Left lung (tissue), 14 donors: ENCODE measurements at places on chromosomes 12 and 14. TPM values are rescaled to one million over a fixed set of nuclear protein-coding genes. Genes with fewer than 3 reads are reported as not detected.

DNA sequence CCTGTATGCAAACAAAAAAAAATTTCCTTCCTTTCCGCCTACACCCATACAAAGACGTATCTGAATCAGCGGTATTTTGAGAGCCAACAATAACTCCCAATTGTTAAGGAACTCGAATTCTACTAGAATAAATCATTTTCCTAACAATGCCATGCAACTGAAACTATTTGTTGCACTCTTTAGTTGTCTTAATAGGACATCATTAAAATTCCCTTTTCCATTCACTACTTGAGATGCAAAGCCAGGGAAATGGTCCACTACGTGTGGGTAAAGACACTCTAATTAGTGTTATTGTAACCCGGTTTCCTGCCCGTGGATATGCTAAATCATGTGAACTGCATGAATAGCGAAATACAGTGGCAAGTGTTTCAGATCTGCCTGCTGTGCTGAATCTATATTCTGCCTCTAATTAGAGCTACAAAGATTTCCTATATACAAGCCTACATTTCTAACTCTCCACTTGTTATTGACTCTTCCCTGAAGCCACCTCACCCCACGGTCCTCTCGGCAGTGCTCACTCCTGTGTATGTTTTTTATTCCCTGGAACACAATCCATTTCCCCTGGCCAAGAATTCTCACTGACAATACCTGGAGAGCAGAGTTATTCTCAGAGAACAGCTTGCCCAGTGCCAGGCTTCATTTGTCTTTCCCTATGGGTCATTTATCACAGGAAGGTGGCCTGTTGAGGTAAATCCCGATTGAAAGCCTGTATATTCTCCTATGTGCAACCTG lies 168.3 kb downstream of the PAWR start:
- no peak for DNase-seq

GRCh38 chr14:102927346-102927877 lies 4.9 kb downstream of the AMN start:
- peak; percentile 81 for DNase-seq

DNA sequence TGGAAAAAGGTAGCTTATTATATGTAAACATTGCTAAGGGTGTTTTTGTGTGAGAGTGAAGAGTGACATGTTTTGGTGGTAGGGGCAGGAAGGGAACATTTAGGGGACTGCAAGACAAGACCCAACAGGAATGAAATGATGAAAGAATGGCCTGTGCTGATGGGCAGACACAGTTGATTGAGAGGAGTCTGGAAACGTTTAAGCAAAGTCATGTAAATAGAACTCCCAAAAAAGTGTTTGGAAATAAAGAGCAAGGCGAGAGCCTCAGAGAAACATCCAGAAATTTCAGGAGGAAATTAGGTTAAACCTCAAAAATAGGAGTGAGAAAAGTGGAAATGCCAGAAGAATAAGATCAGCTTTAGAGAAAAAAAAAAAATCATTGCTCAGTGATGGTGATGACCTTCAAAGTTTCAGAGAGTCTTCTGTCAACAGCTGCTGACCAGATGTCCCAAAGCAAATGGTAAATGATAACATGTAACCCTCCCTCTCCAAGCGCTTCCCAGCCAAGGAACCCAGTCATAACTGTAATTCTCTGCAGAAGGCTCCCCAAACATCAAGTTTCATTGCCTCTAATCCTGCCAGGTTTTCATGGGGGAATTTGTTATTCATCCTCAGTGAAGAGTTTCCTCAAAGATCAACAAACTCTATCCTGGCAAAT lies 223.2 kb upstream of the FAR2 start:
- DNase-seq: no peak

- DNase-seq: no peak
Observed at GRCh38 chr12:47722136-47722834, 3.0 kb downstream of the ENDOU start.

DNA sequence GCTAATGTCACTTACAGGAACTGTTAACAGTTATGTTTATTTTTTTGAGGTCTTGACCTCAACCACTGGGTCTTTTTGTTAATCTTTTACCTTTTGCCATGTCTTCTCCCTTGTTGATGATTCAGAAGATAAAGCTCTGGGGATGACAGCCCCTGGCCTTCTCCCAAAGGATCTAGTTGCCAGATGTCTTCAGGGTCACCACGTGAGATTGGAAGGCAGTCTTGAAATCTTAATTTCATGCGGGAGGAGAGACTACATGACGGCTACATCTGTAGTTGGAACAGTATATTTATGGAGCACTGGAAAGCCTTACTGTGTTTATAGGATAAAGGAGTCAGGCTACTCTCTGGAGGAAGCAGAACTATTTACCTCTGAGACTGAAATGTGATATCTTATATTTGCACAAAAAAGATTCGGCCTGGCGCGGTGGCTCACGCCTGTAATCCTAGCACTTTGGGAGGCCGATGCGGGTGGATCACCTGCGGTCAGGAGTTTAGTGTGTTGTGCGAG lies 5.6 kb downstream of the MLEC start:
- DNase-seq: no peak

DNA sequence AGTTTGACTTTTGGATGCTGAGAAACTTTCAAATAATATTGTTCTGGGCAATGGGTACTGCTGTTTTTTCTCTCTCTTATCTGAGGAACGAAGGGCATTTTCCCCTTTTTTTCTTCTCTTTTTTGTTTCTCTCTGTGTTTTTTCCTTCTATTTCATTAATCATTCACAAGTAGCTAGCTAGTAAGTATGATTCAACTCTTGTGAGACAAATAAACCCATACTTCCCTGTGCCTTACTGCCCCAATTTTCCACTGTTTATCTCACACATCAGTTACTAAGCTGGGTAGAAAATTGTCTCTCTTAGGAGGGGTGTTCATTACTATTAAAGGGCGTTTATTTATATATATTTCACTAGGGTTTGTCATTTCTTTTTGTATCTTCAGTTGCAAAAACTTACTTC lies 437.6 kb downstream of the RERGL start:
- DNase-seq: no peak

GRCh38 chr12:102638777-102639176 lies 158.4 kb upstream of the IGF1 start:
- DNase-seq: no peak

DNA sequence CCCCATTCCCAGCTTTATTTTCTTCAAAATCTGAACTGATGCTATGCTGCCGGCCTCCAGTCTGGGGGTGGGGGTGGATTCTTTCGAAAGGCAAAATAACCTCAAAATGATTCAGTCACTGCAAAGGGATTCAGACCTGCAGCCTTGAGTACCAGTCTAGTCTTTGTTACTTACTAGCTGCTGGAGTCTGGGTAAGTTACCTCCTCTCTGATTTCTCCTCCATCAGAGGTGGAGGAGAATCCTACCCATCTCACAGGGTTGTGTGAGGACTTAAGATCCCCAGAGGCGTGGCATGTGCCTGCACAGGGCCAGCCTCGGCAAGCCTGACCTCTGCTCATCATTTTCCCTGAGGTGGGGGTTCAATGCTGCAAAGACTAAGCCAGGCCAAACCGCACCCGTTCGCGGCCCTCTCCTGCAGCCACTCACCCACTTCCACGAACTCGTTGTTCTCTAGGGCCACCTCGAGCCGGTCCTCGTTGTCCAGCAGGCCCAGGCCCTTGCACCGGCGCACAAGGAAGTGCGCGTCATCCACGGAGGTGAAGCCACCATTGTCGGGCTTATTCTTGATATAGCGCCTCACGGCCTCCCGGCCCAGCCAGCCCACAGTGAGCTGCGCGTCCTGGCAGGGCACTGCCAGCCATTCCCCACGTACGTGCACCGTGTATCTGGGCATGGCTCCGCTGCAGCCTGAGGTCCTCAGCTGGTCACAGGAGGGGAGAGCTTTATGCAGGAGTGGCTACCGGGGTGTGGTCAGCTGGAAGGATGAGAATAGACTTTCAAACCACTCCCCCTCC lies 709 bp downstream of the HAL start:
- no peak for DNase-seq

GRCh38 chr12:3572560-3572959 lies 81.6 kb downstream of the PRMT8 start:
- DNase-seq: no peak

DNA sequence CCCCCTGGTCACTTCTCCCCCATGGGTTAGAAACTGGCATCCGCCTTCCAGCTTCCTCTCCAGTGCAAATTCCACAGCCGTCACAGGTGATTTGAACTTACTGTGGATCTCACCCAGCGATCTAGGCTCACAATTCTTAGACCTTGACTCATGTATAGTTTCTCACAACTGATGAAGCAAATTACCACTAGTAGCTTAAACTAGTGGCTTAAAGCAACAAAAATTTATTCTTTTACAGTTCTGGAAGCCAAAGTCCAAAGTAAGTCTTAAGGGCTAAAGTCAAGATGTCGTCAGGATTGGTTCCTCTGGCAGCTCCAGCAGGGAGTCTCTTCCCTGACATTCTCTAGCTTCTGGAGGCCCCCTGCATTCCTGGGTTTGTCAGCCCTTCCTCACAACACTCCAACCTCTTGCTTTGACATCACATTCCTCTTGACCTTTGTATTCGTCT lies 117.4 kb downstream of the KTN1 start:
- no peak for DNase-seq

- no peak for DNase-seq
Observed at GRCh38 chr12:2118481-2119255, 65.9 kb downstream of the CACNA1C start.

GRCh38 chr12:116276652-116277466 lies 634 bp downstream of the MED13L start:
- peak; percentile 94 for DNase-seq

GRCh38 chr12:52532636-52533035 lies 12.4 kb upstream of the KRT5 start:
- no peak for DNase-seq

Gene ZDHHC22
- total RNA-seq: not detected

Gene PTPN21
- 26.8 TPM for total RNA-seq

Gene KANSL2
- total RNA-seq: 30.6 TPM

Gene SPIC
- total RNA-seq: 0.39 TPM

Gene ARHGAP9
- 125 TPM for total RNA-seq

Gene KRT71
- not detected for total RNA-seq

Gene TTC9
- 4.8 TPM for total RNA-seq

Gene TMEM30B
- total RNA-seq: 15.7 TPM
